Ureter (tissue), 1 donor: ENCODE measurements at places on chromosomes 4 and X. TPM values are rescaled to one million over a fixed set of nuclear protein-coding genes. Genes with fewer than 3 reads are reported as not detected.

GRCh38 chr4:144894573-144894972 is 203.4 kb downstream of the ANAPC10 start:
- no peak for DNase-seq

DNA sequence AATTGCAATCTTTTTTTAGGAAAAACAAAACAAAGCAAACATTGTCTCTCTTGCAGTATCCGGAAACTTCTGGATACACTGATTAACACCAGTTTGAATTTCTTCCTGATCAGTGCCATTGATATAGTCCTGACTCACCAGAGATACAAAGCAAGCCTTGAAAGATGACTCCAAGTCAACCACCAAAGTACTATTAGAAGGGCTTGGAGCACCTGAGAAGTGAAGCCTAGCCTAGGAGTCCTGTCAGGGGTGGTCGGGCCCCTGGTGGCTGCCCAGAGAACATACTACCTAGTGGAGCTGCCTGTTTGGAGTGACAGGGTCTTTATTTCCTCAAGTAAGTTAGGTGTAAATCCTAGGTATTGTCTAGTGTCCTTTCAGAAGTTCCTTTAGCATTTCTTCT is 593.2 kb downstream of the ZNF674 start:
- no peak for DNase-seq

The DNAAF6 gene
- not detected for total RNA-seq

DNA sequence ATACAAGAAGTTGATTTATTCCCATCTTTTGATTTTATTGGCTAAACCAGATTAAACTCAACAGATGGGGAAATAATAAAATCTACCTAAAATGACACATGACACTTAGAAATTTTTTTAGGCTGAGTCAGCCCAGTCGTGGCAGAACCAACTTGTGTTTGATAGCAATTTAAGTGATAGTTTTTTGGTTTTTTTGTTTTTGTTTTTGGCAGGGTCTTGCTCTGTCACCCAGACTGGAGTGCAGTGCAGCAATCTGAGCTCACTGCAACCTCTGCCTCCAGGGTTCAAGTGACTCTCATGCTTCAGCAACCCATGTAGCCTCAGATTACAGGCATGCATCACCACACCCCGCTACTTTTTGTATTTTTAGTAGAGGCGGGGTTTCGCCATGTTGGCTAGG is 370.3 kb upstream of the NOCT start:
- DNase-seq: no peak
